ENCODE measurements at places on chromosomes 11 and 22.

- no peak for DNase-seq
These were observed 34.7 kb upstream of the SEPTIN5 start for GRCh38 chr22:19679522-19680101.

- DNase-seq, result no peak
These were observed 4.9 kb downstream of the SLCO2B1 start for GRCh38 chr11:75155570-75156422.

DNA sequence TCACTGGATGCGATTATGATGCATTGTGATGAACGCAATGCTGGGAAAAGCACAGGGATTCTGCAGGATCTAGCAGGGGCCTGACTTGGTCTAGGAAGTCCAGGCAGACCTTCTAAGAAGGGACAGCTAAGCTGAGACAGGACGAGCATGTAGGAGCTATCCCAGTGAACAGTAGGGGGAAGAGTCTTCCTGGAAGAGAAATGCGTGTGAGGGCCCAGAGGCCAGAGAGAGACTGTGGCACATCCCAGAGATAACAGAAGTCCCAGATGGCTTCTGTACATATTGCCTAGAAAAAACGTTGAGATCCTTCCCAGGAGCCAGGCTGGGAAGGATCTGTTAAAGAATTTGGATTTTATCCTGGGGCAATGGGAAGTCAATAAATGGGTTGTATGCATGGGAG lies 24.6 kb downstream of the RCN1 start:
- DNase-seq, result no peak

DNA sequence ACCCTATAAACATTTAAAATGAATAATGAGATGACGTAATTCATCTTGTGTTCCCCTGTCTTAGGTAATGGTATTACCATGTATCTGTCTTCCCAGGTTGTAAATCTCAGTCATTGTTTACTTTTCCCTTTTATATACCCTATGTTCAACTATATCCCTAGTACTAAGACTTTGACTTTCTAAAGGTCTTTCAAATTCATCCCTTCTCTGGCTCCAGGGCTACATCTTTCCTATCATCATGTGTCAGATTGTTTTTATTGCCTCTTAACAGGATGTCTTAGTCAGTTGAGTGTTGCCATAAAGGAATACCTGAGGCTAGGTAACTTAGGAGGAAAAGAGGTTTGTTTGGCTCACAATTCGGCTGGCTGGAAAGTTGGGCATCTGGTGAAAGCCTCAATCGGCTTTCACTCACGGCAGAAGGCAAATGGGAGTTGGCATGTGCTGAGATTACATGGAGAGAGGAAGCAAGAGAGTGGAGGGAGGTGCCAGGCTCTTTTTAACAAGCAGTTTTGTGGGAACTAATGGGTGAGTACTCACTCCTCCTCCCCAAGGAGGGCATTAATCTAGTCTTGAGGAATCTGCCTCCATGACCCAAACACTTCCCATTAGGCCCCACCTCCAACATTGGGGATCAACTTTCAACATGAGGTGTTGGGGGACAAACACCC lies 11.6 kb upstream of the DLAT start:
- DNase-seq, result no peak

GRCh38 chr22:35451592-35451991 lies 51.7 kb downstream of the MCM5 start:
- DNase-seq, result no peak

DNA sequence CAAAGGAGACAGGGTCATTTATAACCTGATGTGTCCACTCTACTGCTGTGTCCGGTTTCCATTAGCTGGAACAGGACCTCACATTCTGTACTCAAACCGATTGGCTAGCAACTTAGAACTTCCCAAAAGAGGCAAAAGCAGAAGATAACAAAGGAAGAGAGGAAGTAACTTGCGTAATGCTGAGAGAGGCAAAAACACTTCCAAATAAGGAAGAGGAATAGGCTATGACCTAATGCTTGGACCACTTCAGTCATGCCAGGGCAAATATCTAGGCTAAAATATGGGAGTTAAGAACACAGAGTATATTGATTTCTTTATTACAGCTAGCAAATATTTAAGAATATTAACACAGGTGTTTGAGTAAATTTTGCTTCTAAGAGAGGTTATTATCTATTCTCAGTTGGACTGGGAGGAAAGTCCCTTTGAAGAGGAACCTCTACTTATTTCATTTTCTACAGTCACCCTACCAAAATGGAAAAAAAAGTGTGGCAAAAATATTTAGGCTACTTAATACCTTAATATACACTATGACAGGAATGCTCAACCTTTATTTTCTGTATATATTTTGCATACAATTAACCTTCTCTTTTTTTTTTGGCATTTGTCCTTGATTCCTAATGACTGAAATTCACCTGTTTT lies 499.8 kb upstream of the CHORDC1 start:
- DNase-seq, result no peak

DNA sequence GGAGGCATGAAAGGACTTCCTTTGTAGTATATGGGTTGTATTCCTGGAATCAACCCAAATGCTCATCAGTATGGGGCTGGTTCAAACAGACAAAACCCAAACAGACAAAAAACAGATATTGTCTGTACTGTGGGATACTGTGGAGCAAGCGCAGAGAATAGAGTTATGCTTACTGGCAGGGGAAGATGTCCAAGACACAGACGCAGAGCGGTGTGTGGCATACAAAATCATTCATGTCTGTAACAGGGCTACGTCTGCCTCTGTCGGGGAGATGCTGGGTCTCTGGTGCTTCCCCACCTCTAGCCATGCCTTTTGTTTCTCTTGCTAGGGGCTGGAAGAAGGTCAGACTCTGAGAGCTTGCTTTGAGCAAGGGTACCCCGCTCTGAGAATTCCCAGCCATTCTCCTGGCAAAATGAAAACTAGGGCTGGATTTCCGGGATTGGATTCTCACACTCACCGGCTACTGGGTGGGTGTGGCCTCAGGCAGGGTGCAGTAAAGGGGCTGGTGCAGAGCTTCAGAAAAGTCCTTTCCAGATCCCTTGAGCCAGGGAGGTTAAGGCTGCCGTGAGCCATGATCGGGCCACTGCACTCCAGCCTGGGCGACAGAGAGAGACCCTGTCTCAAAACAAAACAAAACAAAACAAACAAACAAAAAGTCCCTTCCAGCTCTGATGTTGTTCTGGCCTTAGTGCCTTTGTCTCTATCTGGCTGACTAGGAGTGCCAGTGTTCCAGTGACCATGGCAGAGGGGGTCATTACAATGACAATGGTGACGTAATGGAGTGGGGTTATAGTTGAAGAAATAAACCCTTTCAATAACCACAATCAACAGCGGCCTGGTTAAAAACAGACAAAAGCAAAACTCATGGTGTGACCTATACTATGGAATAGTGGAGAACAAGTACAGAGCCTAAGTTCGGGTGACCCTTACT lies 2.9 kb upstream of the ABCC8 start:
- DNase-seq, result no peak

DNA sequence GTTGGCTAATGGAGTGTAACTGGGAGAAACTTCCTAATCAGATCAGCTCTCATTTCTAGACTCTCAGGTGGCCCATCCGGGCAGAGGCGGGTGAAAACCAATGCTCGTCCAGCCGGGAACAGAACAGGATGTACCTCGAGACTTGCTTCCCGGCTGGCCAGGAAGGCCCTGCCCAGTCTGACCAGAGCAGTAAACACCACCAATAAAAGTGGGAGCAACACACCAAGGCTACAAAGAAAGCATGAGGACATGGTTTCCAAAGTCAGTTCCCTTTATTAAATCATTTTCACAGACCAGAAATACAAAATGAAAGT lies 940 bp upstream of the TNKS1BP1 start:
- DNase-seq, result no peak

GRCh38 chr11:126537492-126537891 lies 182.0 kb downstream of the ST3GAL4 start:
- no peak for DNase-seq

GRCh38 chr11:17642980-17643379 lies 76.4 kb upstream of the MYOD1 start:
- no peak for DNase-seq

- no peak for DNase-seq
These were observed 1484.2 kb downstream of the BRD1 start for GRCh38 chr22:48343461-48343860.

- DNase-seq, result no peak
These were observed 11.6 kb downstream of the PISD start for GRCh38 chr22:31650391-31650790.

DNA sequence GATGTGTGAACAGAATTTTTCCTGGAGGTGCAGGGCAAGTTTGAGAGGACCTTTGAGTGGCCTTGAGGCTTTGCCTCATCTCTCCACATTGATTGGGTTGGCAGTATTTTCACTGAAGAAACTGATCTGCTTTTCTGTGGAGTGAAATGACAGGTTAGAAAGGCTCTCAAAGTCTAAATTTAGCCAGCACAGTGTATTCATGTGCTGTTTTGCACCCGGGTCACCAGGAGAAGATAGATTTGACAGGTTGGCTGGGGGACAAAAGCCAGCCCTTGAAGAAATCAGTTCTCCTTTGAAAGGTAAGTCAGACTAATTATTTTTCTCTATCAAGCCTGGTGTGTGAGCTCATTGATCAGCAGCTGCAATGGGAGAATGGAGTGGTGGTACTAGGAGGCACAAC lies 152.9 kb downstream of the DBX1 start:
- DNase-seq, result no peak

GRCh38 chr22:36649066-36649465 lies 54.5 kb downstream of the CACNG2 start:
- DNase-seq, result no peak

GRCh38 chr22:44214764-44215163 lies 34.0 kb downstream of the PARVG start:
- DNase-seq, result no peak

- DNase-seq, result no peak
These were observed 41.0 kb upstream of the TH start for GRCh38 chr11:2212411-2213251.

GRCh38 chr22:44698531-44699421 lies 3.2 kb upstream of the PRR5 start:
- DNase-seq, result no peak

GRCh38 chr11:107676336-107677057 lies 35.4 kb downstream of the SLN start:
- DNase-seq, result no peak

GRCh38 chr22:47307822-47308221 lies 545.4 kb downstream of the TBC1D22A start:
- no peak for DNase-seq

DNA sequence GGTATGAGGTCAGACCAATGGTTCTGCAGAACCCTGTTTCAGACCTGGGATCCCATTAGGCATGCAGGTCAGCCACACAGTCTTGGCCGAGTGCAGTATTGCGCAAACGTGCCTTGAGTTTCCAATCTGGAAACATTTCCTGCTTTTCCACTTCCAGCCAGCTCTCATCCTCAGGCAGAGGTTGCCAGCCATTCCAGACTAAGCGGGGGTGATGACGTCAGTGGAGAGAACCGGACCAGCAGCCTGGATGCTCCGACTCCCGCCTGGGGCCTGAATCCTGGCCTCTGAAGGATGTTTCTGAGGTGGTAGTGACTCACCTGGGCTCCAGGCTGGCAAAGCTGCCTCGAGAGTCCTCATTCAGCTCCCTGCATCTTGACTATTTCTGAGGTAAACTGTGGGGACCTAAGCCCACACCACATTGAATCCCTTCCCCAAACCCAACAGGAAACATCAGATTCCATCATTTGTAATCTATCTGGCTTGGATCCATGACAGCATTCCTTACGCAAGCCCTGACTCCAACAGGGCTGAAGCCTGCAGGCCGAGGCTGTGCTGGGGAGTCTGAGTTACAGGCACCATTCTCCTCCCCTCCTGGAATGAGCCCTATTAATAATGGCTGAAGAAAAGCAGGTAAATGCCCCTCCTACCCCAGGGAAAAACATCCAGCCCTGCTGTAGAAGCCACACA lies 83.0 kb downstream of the ABTB2 start:
- DNase-seq, result no peak

DNA sequence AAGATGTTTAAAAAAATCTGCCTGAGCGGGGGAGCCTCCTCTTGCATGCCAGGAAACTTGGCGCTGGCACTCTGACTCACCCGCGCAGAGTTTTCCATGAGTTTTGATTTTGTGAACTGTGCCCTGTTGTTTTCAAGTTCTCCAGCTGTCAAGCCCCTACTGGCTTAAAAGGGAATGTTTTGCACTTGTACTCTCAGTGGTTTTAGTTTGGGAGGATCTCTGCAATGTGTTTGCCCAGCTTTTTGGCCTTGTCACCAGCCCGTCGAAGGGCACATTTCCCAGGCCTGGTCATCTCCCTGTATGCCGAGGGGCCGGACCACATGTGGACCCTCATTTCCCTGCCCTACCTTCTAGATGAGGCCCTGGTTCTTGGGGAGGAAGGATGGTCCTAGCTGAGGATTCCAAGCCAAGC lies 12.2 kb downstream of the MRGPRF start:
- DNase-seq, result no peak

DNA sequence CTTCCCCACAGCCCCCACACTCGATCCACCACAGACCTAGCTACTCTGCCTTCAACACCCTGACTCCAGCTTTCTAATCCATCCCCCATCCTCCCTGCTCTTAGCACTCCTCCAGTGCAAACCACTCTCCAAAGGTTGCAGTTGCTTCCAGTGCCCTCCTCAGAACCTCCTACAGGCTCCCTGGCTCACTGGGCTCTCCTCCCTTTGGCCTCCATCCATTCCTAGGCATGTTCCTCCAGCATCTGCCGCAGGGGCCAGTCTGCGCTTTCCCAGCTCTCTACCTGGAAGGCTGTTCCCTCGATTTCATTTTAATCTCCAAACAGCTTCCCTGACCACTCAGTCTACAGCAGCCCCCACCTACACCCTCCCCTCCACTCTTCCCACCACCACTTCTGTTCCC lies 133.8 kb downstream of the SPATA19 start:
- DNase-seq, result no peak

- no peak for DNase-seq
These were observed 80.8 kb downstream of the ALX4 start for GRCh38 chr11:44229098-44229497.
